ENCODE measurements at places on chromosomes 13 and 19. TPM values are rescaled to one million over a fixed set of nuclear protein-coding genes. Genes with fewer than 3 reads are reported as not detected.

DNA sequence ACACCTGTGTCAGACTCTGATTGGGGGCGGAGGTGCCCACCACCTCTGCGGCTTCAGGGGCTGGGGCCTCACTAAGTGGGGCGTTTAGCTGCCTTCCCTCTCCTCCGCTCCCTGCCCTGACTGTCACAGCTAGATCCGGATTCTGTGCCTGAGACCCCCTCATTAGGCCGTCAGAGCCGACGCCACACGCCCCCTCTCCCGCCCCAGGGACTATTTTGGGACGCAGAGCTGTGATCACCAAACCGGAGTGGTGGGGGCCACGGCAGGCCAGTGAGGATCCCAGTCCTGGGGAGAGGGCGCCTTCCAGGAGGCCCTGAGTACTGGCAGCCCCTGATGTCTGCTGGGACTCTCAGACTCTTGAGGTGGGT is 762 bp downstream of the KANK3 start:
- H3K36me3 ChIP-seq, result no peaks in the 10 kb centered on the region
- H3K27ac ChIP-seq, result no peak overlapping the region
- H3K4me1 ChIP-seq, result peaks cover 4% of the 10 kb centered on the region

DNA sequence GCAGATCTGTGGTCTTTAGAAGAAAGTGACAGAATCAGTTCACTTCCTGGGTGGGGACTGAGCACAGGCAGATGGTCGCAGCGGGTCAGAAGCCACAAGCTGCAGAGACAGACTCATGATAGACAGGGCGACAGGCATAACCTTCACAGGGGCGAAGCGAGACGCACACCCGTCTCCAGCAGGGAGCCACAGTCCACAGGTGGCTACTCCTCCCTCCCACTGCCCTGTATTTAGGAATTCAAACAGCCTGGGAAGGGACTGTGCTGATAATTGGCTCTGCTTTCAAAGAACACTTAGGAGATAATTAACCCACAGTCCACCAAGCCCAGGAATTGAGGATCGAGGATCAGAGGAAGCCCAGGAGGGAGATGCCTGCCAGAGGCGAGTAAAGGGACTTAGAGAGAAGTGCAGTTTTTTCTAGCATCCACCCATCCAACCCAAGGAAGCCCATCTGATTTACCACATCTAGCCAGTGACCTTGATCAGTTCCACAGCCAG is 23.2 kb downstream of the RFX2 start:
- no peaks in the 10 kb centered on the region for H3K27me3 ChIP-seq
- no peak overlapping the region for H3K27ac ChIP-seq
- peak overlapping the region; percentile 54 for H3K4me3 ChIP-seq

DNA sequence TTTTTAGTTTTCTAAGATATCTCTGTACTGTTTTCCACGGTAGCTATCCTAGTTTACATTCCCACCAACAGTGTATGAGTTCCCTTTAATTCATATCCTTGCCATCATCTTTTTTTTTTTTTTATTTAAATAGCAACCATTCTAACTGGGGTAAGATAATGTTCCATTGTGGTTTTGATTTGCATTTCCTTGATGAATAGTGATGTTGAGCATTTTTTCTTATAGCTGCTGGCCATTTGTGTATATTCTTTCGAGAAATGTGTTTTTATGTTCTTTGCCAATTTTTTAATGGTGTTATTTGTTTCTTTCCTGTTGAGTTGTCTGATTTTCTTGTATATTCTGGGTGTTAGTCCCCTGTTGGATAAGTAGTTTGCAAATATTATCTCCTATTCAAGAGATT is 454.8 kb downstream of the DACH1 start:
- DNase-seq, result no peak
- H3K27ac ChIP-seq, result no peak overlapping the region
- H3K27me3 ChIP-seq, result no peaks in the 10 kb centered on the region

Gene TMEM238
- 10.2 TPM for total RNA-seq

DNA sequence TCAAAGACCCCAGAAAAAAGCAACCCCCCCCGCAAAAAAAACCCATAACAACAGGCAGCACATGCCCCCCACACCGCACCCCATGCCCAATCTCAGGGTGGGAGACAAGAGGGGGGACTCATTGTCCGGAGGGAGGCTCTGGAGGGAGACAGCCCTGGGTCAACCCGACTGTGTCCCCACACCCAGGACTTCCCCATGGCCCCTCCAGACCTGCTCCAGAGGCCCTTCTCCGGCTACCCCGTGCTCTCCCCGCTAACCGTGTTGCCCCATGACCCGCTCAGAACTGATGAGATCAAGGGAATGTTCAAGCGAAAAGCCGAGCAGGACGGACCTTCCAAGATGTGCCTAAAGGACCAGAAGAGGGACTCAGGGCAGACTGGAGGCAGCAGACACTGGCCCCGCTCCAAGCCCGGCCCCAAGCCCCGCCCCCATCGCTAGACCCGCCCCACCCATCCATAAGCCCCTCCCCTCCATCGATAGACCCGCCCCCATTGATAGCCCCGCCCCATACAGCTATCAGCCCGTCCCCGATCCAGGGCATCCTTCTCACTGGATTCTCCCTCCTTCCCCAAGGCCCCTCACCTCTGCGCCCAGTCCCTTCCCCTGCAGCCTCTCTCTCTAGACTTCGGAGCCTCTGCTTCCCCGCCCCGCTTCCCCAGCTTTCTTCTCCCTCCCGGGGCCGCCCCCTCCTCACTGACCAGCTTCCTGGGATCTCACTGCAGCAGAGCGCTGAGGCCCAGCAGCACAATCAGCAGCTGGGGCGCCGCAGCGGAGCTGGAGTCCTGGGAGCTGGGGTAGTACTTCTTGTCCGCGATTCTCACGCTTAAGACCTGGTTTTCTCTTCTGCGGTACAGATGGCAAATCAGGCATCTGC is 2.2 kb downstream of the BST2 start:
- peak overlapping the region; percentile 80 for H3K4me3 ChIP-seq
- DNase-seq, result peak; percentile 60
- H3K27ac ChIP-seq, result peak overlapping the region; percentile 41

Measured in activated naive CD4-positive, alpha-beta T cell treated with anti-CD3 and anti-CD28 coated beads for 36 hours (primary cell).